Germinal center (tissue), 1 donor: ENCODE measurements at places on chromosomes 12 and 14.
A peak's percentile ranks its signal among the peaks of the same experiment; 100 is the strongest.

- DNase-seq, result no peak
Observed at GRCh38 chr12:97921979-97922722, 459.5 kb downstream of the RMST start.

DNA sequence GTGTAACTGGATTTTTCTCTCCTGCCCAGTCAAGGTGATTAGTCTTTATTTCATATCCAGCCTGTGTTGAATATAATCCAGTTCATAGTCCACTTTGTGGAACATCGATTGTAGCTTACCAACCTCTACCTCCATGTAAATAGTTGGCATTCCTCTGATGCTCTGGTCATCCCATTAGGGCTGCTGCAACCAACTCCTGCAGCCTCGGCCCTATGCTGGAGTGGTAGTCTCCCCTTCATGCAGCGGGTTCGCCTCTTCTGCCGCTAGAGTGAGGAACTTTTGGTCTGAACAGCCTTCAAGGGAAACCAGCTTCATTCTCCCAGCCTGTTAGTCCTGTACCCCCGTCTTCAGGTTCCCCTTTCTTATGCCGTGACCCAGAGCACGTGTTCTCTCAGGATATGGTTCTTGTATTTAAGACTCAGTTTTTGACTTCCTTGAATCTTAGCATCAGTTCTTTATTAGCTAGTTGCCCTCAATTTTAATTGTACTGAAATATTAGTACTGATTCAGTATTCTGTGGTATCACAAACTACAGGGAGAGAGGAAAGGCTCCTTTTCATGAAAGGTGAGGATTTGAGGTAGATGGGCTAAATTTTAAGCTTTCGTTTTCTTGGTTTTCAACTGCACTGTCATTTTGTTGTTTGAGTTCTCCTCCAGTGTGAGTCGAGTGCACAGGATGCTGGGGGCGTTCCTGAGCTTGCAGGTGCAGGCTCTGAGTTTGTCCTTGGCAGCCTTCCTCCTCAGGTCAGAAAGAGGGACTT lies 33.2 kb downstream of the ZNF664 start:
- DNase-seq, result peak; percentile 58

DNA sequence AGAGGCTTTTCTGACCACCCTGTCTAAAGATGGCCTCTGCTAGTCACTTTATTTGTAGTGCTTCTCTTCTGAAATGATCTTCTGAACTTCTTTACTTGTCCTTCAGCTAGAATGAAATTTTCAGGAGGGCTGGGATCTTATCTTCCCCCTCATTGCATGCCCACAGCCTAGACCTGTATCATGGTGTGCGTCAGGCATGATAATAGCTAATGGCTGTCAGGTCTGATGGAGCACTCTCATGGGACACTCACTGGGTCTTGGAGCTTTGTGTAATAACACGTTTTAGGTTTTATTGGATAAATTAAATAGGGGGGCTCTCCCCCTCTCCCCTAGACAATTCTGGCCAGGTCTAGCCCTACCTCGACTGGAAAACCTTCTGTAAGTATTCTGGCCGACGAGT lies 97.1 kb upstream of the NRXN3 start:
- DNase-seq, result no peak

DNA sequence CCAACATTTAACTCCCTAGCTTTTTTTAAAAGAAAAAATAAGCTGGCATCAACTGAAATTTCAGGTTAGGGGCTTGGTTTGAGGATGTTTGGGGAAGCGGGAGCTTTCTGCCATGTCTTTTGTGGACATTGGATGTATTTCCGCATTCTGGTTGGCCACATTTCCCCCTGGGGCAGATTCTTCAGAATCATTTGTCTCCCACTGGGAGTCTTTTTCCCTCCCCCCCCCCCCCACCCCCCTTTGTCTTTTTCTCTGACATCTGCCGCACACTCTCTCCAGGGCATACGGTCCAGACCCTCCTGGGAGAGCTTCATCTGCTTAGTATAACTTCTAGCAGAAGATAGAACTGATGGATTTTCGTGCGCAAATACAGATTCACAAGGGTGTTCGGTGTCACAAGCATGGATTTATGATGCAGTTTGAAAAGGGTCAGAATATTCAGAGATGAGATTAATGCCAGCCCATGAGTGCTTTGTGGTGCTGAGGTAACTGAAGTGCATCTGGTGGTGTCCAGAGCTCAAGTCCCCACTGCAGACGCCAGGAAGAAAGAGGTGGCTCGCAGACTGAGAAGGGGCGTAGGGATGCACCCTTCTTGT lies 40.2 kb downstream of the ETV6 start:
- no peak for DNase-seq

- no peak for DNase-seq
Observed at GRCh38 chr14:104297721-104298401, 159.5 kb downstream of the KIF26A start.

- DNase-seq, result no peak
Observed at GRCh38 chr12:3117144-3117581, 40.0 kb downstream of the TSPAN9 start.
